ENCODE measurements at places on chromosomes 3 and 15. TPM values are rescaled to one million over a fixed set of nuclear protein-coding genes. Genes with fewer than 3 reads are reported as not detected.

DNA sequence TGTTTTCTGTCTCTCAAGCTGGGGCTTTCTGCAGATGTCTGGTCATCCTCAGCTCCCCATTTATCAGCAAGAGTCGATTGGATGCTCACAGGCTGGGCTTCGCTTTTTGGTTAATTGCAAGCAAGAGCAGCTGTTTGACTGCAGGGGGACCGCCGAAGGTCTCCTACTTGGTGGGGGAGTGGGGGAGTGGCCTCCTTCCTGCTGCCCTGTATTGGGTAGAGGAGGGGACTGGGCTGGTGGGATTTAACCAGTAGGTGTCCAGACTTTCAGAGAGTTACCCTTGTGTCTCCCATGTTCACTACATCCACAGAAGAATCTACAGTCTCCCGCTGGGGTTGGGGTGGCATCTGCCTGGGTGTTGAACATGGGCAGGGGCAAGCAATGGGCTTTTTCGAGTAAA lies 78.7 kb downstream of the PLXNA1 start:
- DNase-seq: no peak

GRCh38 chr3:33636125-33636850 lies 81.8 kb downstream of the CLASP2 start:
- DNase-seq: no peak

DNA sequence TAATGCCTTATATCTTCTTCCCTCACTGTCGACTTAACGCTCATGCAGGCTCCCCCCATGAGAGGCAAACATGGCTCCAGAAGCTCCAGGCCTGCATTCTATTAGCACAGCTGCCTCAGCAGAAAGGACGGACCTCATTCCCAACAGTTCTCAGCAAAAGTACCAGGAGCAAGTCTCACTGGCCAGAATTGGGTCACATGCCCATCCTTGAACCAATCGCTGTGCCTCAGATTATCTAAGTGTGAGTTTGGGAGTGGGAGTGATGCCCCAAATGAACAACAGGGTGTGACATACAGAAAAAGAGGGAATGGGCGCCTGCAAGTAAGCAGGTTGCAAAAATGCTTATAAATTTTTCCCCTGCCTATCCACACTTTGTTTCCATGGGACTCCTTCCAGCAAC lies 4.3 kb upstream of the RAD18 start:
- DNase-seq: no peak

DNA sequence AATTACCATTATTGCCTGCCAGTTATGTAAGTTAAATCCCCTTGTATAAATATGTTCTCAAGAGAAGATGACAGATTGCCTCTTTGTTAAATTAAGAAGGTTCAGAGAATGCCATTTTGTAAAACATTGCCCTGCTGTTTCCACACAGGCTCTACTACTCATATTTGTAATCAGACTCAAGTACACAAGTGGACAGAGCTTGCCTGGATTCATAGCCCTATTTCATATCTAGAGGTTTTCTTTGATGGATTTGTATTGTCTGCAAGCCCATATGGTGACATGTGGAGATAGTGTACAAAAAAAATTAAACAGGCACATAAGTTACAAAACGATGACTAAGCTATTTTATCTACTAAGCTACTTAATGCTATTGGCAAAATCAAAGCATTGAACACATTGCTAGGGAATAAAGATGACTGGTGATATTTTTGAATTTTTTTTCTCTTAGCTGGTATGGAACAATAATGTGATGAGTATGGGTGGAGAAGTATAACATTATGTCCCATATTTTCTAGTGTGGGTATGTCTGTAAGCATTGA lies 1286.6 kb upstream of the ALCAM start:
- no peak for DNase-seq

DNA sequence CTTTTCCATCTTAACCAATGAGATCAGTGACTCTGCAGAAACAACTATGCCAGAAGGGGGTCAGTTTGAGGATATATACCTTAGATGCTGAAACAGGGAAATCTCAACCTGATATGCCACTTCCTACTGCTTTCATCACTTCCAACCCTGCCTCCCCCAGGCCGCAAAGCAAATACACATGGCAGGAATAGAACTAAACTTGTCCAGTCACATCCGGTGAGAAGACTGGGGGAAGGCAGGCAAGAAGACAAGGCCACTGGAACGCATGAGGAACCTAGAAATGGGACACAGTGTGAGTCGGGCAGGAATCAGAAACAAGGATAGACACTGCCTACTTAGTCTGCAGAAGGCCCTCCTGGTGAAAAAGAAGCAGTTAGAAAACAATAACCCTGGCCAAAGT lies 90.6 kb downstream of the MYO5A start:
- no peak for DNase-seq

DNA sequence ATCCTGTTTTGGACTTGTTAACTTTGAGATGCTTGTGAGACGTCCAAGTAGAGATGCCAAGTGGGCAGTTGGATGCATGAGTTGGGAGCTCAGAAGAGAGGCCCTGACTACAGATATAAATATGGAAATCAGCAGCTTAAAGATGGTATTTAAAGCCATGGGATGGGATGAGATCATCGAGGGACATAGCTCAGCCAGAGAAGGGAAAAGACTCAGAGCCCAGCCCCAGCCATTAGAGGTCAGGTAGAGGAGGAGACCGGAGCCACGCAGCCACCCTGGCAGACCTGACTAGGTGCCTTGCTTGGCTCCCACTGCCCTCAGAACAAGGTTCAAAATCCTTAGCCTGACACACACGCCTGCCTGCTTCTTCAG lies 31.1 kb downstream of the ATP2B2 start:
- DNase-seq: no peak

DNA sequence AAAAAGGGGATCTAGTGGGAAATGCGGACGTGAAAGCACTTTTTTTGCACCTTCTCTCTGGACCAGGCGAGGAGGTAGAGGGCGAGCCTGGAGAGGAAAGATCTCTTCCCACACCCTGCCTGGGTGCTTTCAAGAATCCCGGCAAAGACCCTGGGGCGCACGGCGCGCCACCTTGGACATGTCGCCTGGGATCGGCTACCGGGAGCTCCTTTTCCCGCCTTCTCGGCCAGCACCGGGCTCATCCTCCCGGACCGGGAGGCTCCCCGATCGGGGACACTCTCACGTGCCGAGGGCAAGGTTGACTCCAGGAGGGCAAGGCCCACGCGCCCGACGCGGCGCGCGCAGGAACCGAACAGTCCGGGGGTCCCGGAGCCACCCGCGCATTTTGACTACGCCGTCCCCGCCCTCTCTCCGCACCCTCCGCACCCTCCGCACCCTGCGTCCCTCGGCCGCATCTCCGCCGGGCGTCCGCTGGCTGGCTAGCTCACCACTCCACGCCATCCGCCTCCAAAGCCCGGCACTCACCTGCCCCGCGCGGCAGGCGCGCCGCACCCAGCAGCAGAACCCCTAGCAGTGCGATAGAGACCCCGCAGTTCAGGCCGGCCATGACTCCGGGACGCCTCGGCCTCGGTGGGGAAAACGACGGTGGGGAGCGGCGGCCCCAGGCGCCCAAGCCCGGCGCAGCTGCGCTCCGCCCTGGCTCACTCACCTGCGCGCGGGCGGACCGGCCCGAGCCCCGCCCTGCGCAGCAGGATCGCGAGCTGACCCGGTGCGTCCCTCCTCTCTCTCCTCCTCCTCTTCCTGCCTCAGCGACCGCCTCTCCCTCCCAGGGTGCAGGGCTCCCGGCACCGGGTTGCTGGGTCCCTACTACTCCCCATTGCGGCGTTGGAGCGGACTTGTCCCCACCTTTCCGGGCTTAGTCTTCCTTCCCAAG lies at the start of gene CDCP1:
CDCP1 (minus strand) TSS at position 698 of the 934 bp plus-strand sequence; CDS start at position 607, 91 bp downstream.
- peak; percentile 65 for DNase-seq

The PYGO1 gene
- total RNA-seq: 10.7 TPM

DNA sequence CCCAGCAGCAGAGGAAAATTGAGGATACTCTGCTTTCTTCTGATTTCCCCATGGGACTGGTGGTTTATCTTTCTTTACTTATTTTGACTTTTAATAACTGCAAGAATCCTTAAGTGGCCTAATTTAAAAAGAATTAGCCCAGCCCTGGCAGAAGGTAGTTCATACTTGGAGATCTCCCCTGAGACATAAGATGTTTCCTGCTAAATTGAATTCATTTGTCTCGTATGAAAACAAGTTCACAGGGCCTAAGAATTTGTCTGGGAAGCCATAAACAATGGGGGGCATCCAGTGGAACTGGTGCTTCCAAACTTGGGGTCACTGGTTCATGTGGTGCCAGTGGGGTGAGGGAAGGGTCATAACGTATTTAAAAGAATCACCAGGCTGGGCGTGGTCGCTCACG lies 283.1 kb upstream of the RASGRP1 start:
- no peak for DNase-seq

The IL17RD gene
- 5.4 TPM for total RNA-seq

GRCh38 chr3:120595788-120596115 lies 384 bp upstream of the NDUFB4 start:
- no peak for DNase-seq

DNA sequence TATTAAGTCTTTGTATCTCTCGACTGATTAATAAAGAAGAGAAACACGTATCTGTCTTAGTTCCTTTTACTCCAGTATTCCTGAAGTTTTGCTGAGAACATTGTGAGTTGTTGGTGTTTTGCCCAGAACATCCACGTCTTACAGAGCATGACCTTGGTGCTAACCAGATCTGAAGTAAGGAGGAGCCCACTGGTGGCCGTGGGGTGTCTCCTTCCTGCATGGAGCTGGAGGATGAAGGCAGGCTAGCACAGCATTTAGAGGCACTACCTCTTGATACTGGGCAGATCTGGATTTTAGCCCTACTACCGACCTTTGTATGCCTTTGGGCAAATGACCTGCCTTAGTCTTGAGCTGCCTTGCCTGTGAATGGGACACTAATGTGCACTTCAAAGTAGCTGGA lies 28.9 kb upstream of the ESYT3 start:
- no peak for DNase-seq

DNA sequence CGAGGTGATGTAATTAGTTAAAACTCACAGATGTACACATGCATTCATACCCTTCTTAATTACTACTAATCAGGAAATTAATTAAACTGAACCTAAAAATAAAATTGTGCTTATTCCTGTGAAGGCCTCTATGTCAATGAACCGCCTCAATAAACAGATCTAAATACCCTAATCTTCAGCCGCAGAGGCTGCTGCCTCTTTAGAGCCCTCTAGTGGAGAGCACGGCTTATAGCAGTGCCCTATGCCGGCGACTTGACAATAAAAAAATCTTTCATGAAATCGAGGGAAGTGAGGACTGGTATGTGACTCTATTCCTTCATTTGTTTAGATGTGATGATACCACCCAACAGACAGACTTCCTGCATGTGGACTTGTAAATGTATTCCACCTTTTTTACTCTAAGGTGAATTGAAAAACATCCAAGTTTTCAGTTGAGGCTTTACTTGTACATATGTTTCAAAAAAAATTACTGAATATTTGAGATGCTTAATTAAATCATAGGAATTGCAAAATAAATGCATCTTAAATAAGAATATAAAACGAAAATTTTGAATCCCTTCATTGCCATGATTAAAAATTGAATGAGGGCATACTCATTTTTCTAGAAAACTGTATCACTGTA lies 8.3 kb upstream of the EPHA3 start:
- no peak for DNase-seq

Measured in ureter (tissue), 1 donor.